ENCODE measurements at places on chromosomes 6 and 20. TPM values are rescaled to one million over a fixed set of nuclear protein-coding genes. Genes with fewer than 3 reads are reported as not detected.

BHLHE23 gene
- not detected for total RNA-seq

PACSIN1 gene
- not detected for total RNA-seq

PLCB1 gene
- 0.41 TPM for total RNA-seq

CNBD2 gene
- total RNA-seq = 1.8 TPM

ERVFRD-1 gene
- not detected for total RNA-seq

BIRC7 gene
- not detected for total RNA-seq

OR2B6 gene
- not detected for total RNA-seq

HMGCLL1 gene
- total RNA-seq = not detected

HLA-DQB1 gene
- 1.7 TPM for total RNA-seq

HLA-DMA gene
- 1.3 TPM for total RNA-seq

PRSS35 gene
- total RNA-seq = not detected

DEFB128 gene
- not detected for total RNA-seq
